ENCODE measurements at places on chromosomes 1 and 21.
A peak's percentile ranks its signal among the peaks of the same experiment; 100 is the strongest.

DNA sequence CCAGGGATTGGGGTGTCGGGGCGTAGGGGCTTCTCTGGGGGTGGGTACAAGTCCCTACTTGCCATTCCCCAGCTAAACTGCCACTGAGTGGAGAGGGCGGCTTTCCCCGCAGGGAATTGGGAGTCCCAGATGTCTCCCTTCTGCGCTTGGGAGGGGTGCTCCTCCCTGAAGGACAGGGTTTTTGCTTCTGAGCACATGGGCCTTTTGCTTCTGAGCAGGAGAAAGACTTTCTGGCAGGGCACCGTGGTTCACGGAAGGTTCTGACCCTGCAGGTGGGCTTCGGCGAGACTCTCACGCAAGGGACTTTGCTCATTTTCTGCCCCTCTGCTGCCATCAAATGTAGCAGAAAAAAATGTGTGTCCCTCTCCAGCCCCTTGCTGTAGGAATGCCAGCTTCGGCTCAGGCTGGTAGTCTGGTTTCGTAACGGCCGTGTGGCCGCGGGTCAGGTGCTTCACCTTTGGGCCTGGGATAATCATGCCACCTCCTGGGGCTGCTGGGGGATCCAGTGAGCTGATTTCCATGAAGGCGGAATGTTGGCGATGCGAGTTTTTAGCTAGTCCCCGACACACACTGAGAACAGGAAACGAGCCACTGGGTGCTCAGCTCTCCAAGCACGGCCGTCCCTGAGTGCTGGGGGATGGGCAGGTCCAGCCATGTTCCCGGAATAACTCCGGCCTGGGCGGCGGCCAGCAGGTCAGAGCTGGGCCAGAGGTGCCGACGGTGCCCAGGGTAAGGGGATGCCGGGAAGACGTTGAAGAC is 364.0 kb downstream of the CAMTA1 start:
- no peak for DNase-seq

DNA sequence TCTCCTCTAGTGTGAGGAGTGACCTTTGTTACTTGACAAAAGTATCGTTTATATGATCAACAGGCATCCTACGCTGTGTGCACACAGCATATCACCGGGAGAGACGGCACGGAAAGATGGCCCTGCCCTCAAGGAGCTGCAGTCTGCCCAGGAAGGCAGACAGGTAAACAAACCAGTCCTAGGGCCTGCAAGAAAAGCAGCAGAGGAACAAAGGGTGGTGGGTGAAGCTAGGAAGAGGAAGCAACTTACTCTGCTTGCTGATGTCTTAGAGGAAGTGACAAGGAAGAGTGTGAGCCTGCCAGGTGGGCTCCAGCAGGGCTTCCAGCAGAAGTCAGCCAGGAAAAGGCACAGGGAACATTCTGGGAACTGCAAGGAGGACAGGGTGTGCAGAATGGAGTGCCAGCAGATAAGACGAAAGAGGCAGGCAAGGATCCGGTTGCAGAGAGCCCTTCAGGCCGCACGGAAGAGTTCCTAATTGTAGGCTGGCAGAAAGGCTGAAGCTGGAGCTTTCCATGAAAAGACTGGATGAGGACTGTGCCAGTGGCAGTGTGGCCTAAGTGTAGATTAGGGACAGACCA is 106.7 kb downstream of the SLC45A1 start:
- DNase-seq = peak; percentile 37

GRCh38 chr1:56933161-56933560 is 32.7 kb downstream of the C8B start:
- no peak for DNase-seq

GRCh38 chr21:29641635-29642550 is 297.9 kb downstream of the GRIK1 start:
- no peak for DNase-seq

DNA sequence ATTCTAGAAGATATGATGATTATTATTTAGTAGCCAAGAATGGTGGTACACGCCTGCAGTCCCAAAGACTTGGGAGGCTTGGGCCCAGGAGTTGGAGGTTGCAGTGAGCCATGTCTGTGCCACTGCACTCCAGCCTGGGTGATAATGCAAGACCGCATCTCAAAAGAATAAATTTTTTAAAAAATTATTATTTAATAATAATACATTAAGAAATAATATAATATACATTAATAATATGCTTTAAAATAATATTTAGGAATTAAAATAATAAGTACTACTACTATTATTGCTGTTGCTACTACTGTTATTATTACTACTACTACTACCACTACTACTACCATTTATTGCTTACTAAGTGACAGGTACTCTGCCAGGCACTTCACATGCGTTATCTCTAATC is 27.2 kb downstream of the CCDC30 start:
- DNase-seq = no peak

GRCh38 chr1:153540394-153541361 is at the start of gene S100A5:
Gene S100A5, minus strand, starts transcription at chr1:153540934. Its CDS starts 743 bp downstream, at chr1:153540191.
- peak; percentile 13 for DNase-seq

DNA sequence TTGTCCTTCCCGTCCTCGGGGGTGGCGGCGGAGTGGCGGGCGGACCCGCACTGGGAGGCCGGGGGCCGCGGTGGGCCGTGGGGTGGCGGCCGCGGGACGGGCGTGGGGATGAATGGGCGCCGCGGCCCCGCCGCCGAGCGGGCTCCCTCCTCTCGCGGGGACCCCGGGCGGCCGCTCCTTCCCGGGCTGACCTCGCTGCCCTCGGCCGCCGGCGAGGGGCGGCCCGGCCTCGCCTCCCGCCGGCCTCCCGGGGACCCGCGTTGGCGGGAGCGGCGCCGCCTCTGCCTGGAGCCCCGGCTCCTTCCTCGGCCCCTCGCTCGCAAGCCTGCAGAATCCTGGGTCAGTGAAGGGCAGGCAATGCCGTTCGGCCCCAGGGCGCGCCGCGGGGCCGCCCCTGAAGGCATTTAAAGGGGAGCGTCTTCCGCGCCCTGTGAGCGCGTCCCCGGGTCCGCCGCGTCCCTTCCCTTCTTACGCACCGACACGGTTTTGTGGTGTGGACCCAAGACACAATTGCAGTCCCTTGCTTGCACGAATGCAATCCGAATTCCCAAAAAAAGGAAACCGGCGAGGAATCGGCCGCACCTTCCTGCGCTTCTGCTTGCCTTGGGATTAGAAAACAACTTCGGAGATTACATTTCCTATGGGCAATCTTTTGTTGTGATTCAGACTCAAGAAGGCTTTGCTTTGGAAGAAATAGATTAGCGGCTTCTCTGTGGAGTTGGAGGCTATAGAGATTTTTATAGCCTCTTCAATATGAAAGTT is 776 bp downstream of the ITSN1 start:
- no peak for DNase-seq

GRCh38 chr1:73029571-73029970 is 747.2 kb upstream of the NEGR1 start:
- no peak for DNase-seq

- DNase-seq = no peak
Measured at GRCh38 chr1:70887936-70888335, 159.7 kb downstream of the PTGER3 start.

DNA sequence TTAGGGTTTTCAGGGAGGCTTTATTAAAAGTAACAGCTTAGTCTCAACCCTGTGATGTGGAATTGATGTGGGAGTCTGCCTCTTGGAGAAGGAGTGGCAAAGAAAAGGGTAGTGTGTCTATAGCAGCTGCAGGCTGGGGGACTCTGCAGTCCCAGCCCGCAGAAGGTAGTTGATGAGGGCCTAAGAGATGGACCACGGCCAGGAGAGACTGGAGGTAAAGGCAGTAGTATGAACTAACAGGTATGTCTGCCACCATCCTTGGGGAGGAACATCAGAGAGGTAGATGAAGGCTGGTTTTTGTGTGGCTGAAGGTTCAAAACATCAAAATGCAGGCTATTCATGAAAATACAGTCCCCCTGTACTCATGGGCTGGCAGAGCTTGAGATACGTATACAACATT is 112.1 kb downstream of the KCTD3 start:
- no peak for DNase-seq

DNA sequence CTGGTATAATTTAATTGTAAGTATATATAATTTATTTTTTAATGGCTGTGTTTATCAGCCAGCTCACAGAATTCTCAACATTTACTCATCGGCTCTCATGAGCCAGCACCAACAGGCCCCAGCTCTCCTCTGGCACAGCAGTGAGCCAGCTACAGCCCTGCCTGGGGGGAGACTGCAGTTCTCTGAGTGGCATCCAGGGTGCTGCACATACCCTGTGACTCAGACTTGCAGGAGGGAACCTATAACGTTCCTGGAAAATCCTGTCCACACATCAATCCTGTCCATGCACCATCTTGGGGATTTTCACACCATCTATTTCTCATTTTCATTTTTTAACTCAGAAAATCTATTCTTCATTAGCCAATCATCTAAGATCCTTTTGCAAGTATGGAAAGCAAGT is 36.5 kb downstream of the FHAD1 start:
- no peak for DNase-seq

DNA sequence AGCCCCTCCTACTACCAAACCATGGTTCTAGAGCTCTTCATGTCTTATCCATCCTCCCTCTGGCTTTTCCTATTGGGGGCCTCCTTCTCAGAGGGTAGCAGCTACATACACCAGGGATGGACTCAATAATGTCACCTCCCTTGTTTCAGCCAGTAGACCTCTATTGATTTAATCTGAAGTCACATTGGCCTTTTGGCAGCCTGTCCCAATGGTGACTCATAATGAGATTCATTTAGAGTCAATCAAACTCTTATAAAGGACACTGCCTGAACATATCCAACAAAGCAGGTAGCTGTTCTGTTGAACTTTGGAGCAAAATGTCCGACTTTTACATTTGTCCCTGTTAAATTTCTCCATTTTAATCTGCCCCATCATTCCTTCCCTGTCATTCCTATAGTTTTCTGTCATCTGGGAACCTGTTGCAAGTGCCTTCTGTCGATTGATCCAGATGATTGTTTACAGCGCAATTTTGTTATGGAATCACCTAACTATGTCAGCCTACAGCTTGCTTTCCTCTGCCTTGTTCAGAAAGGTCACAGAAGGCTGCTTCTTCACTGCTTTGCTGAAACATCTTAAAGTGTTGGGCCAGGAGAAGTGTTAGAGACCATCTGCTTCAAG is 105.9 kb downstream of the ETS2 start:
- no peak for DNase-seq
